ENCODE measurements at places on chromosomes 16 and 17.
A peak's percentile ranks its signal among the peaks of the same experiment; 100 is the strongest.

GRCh38 chr17:73770115-73770848 lies 126.0 kb upstream of the SDK2 start:
- DNase-seq: peak; percentile 97

GRCh38 chr16:75556431-75556950 lies 439 bp upstream of the TMEM231 start:
- DNase-seq: no peak

DNA sequence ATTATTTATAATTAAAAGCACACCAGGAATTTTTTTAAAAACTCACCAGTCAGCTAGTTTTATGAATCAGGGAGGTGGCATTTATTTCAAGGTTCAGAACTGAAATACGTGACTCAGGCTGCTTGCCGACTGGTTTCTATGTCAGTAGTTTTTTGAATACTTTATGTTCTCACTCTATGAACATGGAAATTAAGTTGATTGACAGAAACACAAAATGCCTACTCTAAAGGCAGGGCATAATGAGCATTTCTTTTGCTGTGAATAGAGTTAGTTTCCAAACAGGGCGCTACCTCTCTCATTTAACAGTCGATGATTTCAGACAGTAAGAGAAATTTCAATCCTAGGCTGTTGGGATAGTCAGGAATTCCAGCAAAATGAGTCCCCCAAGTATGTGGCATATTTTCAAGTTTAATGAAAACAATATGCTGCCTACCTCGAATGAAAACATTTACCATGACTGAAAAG lies 6.7 kb downstream of the HS3ST3B1 start:
- DNase-seq: no peak

DNA sequence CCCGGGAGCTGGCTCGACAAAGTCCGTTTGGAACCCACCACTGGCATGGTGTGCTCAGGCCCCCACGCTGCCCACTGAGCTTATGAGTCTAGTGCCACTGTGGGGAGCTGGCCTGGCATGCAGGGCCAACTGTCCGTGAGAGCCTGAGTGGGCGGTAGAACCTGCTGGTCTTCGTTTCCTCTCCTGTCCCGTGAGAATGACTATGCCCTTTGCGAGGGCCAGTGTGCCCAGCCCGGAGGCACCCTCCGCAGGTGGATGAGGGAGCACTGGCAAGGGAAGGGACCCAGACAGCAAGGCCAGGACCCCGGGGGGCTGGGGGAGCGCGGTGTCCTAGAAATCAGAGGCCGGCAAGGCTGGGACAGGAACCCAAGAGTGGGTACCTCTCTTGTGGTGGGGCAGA lies 3.2 kb downstream of the BAIAP3 start:
- no peak for DNase-seq
